Stimulated activated CD8-positive, alpha-beta memory T cell treated with anti-CD3 and anti-CD28 coated beads, Interleukin-7, amount 100 ng/mL, for 24 hours (primary cell): ENCODE measurements at places on chromosomes 11 and 22.
A peak's percentile ranks its signal among the peaks of the same experiment; 100 is the strongest.

- DNase-seq, result peak; percentile 61
These were observed 31.8 kb downstream of the BID start for GRCh38 chr22:17742527-17742902.

- no peak for DNase-seq
These were observed 102.1 kb downstream of the C11orf91 start for GRCh38 chr11:33598426-33599069.

DNA sequence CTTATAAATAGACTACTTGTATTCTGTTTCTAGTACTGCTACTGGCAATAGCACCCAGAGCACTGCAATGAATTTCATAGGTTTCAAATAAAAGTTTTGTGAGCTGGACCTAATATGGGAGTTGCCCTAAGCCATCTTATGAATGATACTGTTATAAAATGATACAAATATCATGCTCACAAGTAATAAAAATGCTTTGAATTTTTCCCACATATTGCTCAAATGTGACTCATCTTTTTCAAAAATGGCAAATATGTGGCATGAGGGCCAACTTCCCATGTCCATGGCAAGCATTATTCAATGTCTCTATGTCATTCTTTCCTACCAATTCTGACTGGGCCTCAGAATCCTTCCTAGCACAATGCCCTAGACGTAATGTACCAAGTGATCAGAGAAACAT, 137.6 kb downstream of the TRPC6 start:
- DNase-seq, result no peak

- DNase-seq, result no peak
These were observed at the start of gene FXYD2 for GRCh38 chr11:117824571-117825537. Gene FXYD2, minus strand, starts transcription at chr11:117824744. Its CDS starts 66 bp downstream, at chr11:117824678.

- no peak for DNase-seq
These were observed 148.2 kb downstream of the PARVA start for GRCh38 chr11:12525466-12526055.

DNA sequence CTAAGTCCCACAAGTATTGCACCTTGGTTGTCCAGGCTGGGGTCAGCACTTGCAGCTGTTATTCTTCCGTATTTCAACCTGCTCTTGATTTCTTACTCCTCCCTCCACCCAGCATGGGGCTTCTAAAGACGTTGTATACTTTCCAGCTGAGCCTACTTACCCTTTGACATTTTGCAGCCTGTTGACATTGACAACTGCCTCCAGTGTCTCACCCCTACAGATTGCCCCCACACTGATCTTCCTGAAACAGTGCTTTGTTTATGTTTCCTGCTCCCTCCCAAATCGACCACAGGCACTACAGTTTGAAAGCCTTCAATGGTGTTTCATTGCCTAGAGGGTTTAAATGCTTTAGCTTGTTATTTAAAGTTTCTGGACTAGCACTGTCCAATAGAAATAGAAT, 56.6 kb downstream of the FAM83F start:
- no peak for DNase-seq

DNA sequence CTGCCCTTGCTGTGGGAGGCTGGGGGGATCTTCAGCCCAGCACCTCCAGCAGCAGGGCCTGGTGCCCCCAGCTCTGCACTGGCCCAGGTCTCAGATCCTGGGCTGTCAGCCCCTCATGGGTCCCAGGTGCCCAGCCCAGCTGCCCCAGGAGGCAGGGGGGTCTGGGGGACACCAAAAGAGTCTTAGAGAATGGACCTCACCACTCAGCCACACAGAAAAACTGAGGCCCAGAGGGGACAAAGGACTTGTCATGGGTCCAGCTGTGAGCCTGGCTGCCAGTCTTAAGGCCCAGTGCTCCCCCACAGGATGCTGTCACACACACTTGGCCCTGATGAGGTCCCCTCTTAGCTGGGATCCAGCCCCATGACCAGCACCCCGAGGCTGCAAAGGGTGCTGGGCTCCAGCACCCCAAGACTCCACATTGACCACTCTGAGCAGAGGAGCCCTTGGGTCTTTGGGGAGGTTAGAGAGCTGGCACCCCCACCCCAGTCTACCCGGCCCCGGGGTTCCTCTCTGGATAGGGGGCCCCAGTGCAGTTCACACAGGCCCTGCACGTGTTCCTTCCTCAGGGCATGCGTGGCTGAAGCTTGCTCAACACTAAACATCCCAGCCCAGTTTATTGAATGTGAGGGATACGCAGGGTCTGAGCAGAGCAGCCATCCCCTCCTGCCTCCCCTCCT, 54.4 kb downstream of the IGLL5 start:
- no peak for DNase-seq

DNA sequence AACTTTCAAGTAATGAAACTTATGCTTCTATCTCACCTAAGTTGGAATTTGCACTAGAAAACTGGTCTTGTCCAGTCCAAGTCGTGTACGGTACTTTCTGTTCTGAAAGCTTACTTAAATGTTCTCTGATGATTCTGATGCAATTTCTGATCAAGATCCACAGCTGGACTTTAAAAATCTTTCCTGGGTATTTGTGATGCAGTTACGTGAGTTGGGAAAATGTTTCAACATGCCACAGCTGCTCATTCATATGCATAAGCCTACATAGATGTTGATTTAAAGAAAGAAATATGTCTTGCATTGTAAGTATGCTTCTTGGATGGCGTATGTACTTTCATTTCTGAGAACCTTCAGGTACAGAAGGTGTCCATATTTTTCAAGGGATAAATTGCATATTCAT, 493.7 kb upstream of the CCDC90B start:
- DNase-seq, result no peak

DNA sequence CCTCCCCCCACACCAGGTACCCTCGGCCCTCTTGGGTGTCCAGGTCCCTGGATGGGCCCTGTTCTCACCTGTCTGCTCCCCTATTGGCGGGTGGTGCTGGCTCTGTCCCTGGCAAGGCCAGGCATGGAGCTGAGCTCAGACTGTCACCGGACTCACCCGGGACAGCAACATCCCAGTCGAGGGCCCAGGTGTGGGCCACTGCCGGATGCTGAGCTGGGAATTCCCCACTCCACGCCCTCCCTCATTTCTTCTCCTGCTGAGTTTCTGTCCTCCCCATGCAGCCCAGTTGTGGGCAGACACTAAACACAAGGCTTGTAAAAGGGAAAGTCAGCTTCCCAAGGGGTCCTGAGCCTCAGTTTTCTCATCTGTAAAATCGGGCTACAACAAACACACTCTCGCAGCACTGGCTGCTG, 2.0 kb upstream of the AP5B1 start:
- no peak for DNase-seq

DNA sequence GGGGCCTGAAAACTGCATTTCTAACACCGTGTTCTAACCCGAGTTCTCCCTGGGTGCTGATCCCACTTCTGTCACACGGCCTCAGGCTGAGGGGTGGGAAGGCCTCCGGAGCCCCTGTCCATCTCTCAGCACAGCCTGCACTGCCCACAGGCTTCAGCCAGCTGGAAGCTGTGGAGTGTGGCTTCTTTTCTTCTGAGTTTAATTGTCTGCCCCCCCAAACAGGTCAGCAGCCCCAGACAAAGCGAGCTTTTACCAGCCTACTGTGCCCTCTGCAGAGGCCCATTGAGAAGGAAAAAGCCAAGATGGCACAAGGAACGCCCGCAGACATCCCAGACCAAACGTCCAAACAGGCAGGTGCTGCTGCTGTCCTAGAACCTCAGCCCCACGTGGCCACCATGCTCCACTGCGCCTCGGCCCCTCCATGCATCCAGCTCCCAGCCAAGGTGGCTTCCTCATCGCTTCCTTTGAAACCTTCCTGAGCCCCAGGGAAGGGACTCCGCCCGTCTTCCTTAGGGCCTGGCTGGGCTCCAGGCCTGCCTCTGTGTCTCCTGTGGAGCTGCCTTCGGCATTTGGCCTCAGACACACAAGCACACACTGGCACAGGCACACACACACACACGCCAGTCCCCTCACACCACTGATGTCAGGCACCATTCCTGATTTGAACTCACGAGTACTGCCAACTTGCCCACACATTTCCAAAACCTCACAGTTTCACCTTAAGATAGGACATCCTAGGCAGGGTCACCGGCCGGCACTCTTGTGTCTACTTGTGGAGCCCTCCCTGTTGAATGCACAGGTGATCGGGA, 1.7 kb downstream of the MOB2 start:
- DNase-seq, result no peak

DNA sequence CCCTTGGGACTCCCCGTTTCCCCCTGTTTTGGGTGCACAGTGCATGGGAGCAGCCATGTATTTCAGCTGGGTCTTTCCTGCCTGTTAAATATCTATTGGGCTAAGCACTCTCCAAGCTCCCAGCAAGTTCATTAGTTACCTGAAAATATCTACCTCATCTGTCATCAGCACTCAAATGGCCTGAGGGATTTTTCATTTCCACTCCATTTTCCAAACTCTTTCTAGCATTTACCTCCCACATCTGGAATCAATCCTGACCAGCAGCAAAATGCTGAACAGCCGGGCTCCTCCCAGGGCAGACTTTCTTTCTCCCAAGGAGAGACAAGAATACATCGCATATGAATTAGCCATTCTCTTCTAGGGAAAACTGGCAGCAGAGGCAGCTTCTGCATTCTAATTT, 273.5 kb upstream of the MPPED2 start:
- no peak for DNase-seq

- DNase-seq, result no peak
These were observed 251.8 kb downstream of the KIRREL3 start for GRCh38 chr11:126748793-126749192.

DNA sequence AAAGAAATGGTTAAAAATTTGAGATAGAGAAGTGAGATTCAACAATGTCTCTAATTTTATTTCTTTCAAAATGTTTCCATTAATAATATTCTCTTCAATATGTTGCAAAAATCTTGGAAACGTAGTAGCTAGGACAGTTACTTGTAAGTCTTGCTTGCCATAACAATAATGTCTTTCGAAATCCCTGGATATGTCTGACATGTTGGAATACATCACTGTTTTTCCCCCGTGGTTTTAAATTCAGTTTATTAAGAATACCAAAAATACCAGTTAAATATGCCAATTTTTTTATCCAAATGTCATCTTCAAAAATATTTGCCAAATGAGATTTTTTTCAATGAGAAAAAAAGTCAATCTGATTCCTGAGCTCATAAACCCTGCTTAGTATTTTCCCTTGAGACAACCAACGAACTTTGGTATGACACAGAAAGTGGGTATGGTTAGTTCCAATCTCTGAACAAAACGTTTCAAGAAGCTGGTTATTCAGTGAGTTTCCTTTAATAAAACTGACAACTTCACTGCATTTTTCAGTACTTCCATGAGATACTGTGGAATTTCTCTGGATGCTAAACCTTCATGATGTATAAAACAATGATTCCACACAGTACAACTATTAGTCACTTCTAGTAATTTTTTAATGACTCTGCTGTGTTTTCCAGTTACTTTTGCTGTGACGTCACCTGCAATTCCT, 36.7 kb upstream of the AMPD3 start:
- no peak for DNase-seq

DNA sequence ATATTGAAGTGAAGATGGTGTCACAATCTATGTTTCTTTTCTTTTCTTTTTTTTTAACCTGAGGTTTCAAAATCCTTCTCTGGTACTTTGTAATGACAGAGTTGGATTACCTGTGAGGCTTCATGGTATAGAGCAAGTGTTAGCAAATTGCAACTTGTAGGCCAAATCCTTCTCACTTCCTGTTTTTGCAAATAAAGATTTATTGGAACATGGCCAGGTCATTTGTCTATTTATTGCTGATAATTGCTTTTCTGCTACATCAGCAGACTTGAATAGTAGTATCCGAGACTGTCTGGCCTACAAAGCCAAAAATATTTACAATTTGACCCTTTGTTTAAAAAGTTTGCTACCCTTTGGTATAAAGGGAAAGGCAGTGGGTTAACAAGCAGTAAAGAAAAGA, 1059.4 kb upstream of the CCDC90B start:
- DNase-seq, result no peak

DNA sequence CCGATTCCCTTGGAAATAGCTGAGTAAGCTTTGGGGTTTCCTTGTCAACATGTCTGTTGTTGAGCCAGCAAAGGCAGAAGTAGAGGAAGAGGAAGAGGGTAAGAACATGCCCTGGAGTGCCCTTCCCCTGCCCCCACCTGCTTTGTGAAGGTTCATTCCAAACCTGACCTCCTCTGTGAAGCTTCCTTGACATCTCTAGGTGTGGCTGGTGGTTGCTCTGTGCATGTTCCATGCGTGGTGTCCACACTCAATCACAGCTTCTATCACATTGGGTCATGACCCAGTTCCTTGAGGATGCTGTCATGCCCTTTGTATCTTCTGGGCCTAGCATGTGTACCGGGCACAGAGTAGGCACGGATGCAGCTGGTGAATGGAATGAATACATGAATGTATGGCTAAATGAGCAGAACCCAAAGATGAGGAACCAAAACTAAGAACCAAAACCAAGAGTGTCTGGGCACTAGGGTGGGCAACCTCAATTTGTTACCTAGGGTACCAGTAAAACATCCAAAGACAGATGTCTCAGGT, 23.7 kb upstream of the FXYD6 start:
- no peak for DNase-seq

DNA sequence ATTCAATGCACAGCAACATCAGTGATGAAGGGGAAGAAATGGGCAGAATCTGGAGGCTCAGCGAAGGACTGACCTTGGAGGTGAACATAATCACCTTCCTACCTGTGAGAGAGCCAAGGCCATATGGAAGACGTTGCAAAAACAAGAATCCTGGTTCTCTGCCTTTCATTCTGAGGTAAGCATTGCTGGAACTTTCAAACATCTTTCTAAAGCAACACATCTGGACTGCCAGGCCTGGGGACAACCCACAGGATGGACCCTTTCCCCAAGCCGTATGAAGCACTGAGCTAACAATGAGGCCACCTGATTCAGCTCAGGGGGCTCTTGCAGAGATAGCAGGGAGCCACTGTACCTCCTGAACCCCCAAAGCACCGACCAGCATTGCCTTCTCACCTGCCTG, 70.5 kb downstream of the ETS1 start:
- DNase-seq, result no peak

DNA sequence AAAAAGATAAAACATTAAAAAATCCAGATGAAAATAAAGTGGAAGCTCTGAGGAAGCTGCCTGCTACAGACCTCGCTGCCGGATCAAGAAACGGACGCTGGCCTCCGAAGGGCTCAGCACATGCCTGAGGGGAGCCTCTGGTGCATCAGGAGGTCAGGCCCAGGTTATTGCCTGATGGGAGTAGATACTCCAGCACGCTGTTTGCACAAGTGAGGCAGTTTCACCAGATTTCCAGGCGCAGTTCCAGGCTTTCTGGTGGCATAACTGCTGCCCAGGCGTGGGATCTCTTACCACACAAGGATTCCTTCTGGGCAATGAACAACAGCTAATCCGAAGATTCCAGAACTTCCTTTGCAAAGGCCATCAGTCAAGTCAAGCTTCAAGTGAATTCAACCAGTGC, 154.2 kb downstream of the MPPED1 start:
- no peak for DNase-seq

DNA sequence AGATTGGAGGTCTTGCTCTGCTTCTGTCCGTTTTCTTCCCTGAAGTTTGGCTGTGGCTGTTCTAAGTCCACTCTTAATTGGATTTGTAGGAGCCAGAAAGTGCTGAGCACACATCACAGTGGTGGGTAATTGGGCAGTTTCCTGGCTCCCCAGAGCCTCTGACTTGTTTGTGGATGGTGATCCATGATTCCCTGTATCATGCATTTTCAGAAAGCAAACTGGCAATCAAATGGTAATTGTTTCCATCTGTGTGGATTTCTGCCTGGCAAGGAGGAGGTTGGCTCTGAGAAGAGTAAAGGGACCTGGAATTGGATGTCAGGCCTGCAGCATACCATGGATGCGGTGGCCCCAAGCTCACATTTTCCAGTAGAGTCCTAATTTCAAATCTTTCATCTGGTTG, 49.5 kb downstream of the PPFIBP2 start:
- no peak for DNase-seq

- DNase-seq, result no peak
These were observed 607 bp downstream of the MRPL11 start for GRCh38 chr11:66437979-66438503.
